ENCODE measurements at places on chromosomes 7 and 10.
A peak's percentile ranks its signal among the peaks of the same experiment; 100 is the strongest.

GRCh38 chr7:1404460-1404809 lies 54.8 kb downstream of the MICALL2 start:
- DNase-seq = no peak

DNA sequence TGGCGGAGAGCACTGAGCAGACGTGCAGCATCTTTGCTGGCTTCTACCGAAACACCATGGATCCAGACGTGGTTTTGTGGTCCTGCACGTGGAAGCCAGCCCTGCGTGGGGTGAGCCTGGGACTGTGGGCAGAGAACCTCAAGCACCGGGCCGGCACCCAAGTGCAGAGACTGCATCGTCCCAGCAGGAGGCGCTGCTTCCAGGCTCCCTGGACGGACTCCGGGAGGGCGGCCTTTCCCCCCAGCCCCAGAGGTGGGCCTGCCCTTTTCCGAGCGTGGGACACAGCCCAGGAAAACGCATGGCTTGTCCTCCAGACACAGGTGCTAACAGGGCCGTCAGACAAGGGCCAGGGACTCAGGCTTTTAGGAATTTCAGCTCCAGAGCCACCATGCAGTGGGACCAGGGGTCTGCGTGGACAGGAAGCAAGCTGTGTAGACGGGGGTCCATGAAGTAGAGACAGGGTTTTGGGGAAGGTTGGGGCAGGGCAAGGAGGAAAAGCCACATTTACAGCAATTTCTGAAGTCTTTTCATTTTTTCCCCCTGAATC lies 303.9 kb downstream of the WDR37 start:
- DNase-seq = no peak

GRCh38 chr10:84205049-84205852 lies 10.9 kb downstream of the CDHR1 start:
- DNase-seq = peak; percentile 32

DNA sequence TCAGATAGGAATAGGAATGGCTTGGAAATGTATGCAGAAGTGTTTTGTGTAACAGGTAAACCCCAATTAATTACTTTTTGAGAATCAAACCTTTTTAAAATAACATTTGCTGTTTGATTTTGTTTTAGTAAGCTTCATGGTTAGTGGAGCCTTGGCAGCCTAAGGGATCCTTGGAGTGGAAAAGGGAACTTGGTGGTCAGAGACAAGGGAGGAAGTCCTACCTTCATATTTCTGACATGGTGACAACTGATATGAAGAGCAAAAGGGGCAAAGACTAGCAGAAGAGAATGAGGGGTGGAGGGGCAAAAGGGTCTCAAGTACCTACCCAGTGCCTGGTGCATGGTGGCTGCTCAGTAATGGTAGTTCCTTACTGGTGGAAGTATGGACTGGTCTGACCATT lies 32.3 kb downstream of the AHCYL2 start:
- no peak for DNase-seq

DNA sequence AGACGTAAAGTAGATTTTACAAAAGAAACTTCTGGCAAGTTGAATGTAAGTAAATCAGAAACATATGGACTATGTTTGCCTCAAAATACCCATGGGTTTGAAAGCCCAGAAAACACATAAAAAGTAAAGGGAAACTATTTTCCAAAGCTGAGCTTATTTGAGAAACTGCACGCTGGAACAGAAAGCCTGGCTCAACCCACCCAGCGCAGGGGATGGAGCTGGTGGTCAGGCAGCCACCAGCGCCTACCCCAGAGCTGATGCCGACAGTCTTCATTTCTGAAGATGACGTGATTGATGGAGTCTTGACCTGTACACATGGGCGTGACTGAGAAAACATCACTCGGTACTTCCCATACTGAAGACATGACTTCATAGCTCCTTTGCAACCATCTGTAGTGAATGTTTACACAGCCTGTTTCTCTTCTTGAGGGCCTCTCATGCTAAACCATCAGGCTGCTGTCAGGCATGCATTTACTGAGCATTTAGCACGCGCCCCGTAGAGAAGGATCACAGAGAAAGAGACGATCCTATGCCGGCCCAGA lies 232.6 kb upstream of the AUTS2 start:
- DNase-seq = no peak

GRCh38 chr7:98312201-98312600 lies 30.7 kb downstream of the BRI3 start:
- no peak for DNase-seq

- no peak for DNase-seq
These were observed 6.3 kb downstream of the ABCC2 start for GRCh38 chr10:99788598-99789256.

DNA sequence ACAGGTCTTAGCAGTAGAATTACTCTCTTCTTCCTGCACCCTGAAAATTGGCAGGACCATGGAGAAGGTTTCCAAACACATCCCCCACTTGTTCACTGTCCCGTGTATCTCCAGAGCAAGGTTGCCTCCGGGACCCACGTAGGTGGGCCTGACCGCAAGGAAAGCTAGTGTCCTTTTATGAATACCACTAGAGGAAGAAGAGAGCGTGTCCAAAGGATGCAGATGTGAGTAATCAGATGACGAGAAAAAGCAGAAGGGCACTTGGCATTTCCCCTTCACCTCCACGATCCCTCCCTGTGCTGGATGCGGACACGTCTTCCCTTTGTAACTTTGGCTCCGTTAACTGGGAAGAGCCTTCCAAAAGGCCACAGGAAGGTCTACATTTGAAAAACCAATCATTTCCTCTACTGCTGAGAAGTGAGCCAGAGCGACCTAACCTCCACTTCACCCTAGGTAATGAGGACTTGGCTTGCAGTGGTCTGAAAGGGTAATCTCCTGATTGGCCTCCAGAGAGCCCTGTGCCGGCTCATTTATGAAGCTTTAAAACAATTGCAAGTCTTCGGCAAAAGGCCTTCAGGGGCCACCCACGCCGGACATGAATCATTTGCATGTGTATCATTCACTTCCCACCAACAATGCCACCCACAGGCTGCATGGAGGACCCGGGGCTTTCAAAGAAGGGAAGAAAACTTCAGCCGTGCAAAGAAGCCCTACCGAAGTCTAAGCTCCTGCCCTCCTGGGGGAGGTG lies 55.4 kb downstream of the LYZL1 start:
- DNase-seq = no peak

DNA sequence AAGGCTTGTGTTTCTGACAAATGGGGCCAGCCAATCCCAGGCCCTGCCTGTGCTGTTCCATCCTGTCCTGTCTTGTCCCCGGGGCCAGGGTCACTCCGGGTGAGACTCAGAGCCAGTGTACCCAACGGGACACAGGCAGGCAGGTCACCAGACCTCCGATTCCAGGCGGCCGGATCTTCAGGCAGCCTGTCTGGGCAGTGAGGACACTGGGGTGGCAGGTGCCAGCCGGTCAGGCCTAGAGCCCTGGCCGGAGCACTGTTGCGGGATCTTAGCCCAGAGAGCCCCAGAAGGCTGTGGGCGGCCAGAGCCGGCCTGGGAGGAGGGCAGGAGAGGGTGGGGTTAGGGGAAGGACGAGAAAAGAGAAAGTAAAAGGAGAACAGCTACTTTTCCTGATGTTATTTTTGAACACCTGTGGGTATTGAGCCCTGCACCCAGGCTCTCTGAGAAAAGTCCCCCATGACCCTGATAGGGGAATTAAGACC lies 134.3 kb upstream of the TNRC18 start:
- no peak for DNase-seq

DNA sequence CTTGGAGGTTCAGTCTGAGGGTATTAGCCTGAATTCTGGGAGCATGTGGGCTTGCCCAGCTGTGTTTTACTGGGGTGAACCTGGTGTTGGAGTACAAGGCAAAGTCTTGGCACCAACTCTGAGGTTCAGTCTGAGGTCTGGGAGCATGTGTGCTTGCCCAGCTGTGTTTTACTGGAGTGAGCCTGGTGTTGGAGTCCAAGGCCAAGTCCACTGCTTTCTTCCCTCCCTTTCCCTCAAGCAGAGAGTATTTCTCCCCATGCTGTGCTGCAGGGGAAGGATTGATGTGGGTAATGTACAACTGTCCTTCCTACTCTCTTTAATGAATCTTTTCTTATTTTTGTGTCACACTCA lies 236.1 kb downstream of the NXPH1 start:
- DNase-seq = no peak

DNA sequence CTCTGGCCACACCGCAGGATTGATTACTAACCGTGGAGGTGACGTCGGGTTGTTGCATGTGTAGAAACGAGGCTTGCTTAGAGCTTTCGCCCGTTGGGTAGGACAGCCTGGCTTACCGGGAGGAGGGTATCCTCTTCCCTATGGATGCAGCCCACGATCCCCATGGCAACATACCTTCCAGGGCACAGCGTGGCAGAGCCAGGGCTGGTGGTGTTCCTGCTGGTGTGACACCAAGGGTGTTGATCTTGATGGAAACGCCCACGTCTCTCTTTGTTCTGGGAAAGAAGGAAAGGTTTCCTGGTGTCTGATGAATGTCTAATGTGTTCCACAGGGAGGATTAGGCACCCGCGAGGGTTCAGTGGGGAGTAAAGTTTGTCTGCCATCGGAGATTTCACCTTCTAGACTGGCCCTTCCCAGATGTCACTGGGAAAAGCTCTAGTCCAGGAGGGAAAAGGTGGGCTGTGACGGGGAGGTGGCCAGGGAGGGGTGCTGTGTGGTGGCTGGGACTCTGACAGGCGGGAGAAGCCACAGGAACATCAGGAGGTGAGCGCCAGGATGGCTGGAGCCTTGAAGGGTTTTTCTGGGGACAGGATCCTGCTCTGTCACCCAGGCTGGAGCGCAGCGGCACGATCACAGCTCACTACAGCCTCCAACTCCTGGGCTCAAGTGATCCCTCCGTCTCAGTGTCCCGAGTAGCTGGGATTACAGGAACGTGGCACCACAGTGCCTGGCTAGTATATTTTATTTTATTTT lies 102.1 kb downstream of the CUX1 start:
- DNase-seq = no peak

GRCh38 chr7:149664176-149664575 lies 109.2 kb downstream of the ZNF467 start:
- DNase-seq = no peak

DNA sequence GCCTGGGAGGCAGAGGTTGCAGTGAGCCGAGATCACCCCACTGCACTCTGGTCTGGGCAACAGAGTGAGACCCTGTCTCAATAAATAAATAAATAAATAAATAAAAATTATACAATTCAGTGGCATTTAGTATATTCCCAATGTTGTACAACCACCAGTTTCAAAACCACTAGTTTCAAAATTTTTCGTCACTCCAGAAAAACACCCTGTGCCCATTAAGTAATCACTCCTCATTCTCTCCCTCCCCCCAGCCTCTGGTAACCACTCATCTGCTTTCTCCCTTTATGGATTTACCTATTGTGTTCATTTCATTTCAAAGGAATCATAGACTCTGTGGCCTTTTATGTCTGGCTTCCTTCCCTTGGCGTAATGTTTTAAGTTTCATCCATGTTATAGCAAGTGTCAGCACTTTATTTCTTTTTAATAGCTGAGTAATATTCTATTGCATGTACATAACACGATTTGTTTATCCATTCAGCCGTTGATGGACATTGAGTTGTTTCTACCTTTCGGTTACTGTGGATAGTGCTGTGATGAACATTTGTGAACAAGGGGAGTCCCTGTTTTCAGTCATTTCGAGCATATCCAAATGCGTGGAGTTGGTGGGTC lies 29.4 kb upstream of the GOLGA7B start:
- DNase-seq = no peak

DNA sequence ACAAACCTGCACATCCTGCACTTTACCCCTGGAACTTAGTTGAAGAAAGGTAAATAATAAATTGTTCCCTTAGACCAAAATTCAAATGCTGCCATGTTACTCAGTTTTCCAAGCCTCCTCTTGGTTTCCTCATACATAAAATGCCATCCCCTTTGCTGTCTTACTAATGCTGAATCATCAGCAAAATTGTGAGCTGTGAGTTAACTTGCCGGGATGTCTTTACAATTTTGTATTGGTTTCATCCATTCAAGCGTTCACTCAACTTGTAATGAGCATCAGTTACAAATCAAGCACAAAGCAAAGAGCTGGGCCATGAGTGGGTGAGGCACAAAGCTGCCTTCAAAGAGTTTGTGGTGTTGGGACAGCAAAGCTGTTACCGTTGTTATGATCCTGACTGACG lies 395.8 kb upstream of the ZMIZ1 start:
- no peak for DNase-seq

DNA sequence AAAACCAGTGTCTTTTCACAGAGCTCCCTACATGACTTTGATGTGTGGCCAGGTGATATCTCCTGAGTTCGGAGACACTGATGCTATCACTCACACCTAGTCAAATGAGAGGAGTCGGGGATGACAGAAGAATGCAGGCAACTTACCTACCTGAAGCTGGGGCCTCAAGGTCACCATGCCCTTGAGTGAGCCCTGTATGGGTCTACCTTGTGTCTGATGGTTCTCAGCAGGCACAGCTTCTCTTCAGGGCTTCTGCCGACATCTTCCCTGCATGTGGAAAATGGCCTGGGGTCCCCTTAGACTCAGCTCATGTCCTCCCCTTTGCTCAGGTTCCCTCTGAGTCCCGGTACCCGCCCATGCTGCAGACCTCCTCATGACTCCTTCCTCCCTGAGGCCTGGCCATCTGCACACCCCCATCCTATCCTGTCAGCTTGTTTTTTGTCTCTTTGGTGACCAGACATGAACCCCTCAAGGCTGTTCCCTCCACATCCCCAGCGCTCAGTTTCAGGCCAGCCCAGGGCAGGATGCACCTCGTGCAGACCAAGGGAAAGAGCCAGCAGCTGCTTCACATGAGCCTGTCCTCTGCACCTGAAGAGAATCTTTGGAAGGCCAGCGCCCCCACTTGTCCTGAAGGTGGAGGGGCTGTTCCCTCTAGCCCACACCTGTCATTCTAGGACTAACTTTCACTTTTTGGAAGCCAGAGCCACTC lies 74.6 kb upstream of the GDF10 start:
- DNase-seq = no peak

DNA sequence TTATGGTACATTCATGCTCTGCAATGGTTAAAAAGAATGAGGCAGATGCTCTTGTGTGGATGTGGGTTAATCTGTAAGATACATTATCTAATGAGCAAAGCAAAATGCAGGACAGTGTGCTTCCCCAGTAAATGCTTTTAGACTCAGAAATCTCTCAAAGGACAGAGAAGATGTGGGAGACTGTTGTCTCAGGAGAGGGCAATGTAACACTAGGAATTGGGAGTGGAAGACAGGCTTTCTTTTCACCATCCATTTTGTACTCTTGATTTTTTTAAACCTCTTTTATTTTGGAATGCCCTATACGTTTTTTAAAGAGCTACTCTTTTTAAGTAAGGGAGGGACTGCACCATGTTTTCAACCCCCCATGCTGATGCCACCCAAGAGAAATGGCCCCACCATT lies 77.5 kb upstream of the ADAM12 start:
- no peak for DNase-seq

GRCh38 chr10:125472010-125472607 lies 210.9 kb downstream of the TEX36 start:
- DNase-seq = no peak

GRCh38 chr7:949021-949934 lies 5.2 kb downstream of the ADAP1 start:
- DNase-seq = no peak

DNA sequence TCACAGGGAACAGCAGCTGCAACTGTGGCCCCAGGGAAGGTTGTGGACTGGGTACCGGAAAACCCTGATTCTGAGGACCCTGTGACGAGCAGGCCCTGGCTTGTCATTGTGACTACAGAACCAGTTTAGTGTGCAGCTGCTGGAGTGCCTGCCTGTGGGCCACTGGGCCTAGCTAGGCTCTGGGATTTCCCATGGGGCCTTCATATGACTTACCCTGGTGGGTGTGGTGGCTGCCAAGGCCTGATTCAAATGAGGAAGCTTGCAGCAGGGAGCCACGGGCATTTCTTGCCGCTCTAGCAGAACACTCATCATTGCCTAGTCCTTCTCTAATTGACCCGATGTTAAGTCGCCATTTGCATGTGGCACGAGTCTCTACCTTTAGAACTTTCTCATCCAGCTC lies 14.7 kb upstream of the CAMK2G start:
- no peak for DNase-seq

- DNase-seq = no peak
These were observed 57.2 kb downstream of the ENTPD1 start for GRCh38 chr10:95813054-95813685.

All from activated CD4-positive, alpha-beta T cell treated with anti-CD3 and anti-CD28 coated beads, Interleukin-2, amount 50 U/mL, for 24 hours (primary cell).